Stimulated activated CD4-positive, alpha-beta T cell treated with anti-CD3 and anti-CD28 coated beads, Interleukin-4, amount 100 ng/mL, for 48 hours (primary cell): ENCODE measurements at places on chromosomes 12 and 14.
A peak's percentile ranks its signal among the peaks of the same experiment; 100 is the strongest.

DNA sequence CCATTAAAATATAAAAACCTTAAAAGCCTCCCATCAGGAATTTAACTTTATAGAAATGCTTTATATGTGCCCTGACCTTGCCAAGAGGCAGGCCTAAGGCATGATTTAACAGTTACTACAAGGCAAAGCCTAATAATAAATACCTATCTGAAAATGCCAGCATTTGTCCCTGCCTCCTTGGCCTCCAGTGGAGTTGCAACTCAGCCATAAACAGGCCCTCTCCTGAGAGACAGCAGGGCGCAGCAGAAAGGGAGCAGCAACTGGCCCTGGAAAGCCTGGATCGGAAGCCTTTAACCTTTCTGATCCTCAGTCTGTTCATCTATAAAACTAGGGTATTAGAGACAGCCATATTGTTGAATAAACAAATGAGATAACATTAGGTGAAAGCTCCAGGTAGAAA, 324.4 kb downstream of the PAWR start:
- DNase-seq: no peak

DNA sequence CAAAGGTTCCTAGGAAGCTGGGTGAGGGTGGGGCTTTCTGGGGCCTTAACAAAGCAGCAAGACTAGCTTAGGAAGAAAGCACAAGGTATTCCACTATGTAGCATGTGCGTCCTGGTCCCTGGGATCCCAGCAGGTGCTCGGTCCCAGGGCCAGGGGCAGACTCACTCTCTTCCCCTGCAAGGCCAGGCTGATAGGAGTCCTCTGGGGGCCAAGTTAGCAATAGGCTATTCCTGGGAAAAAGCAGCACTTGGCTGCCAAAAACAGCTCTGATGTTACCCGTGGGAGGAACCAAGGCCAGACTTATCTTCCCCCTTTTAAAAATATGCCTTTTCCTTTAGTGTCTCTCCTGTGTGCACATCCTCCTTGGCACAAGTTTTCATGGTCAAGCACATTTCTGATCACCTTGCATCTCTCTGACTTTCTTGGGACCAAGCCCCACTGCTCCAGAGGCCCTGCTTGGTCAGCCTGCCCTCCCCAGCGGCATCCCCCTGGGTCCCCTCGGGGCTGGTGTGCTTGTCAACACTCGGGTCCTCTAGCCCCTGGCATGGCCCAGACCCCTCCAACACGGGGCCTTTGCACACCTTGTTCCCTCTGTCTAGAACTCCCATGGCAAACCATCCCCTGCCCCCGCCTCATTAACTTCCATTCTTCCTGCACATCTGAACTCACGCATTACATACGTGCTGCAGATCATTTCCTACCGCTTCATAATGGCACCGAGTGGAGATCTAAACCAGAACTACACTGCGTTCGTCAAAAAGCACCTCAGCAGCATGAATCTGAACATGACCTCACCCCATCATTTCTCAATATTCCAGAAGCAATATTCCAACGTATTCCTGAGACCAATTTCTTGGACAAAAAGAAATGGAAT, 21.9 kb downstream of the CCDC92 start:
- DNase-seq: no peak

DNA sequence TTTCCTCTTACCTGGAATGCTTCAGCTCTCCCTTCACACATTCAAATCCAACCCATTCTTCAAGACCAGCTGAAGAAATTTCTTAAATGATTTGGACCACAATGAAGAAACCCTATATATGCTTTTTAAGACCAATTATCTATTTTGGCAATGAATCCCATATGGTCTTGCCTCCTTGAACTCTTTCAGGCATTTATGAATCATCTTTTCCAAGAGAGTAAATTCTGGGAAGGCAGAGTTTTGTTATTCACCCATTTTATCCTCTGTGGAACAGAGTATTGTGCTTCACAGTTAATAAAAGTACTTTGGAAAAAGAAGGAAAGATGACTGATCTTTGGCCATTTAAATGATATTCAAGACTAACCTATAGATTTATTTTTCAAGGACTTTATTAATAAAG, 14.0 kb downstream of the GIT2 start:
- no peak for DNase-seq

- DNase-seq: no peak
Measured at GRCh38 chr12:2101771-2102170, 49.0 kb downstream of the CACNA1C start.

- DNase-seq: no peak
Measured at GRCh38 chr12:8077207-8077606, 4.9 kb upstream of the NECAP1 start.

DNA sequence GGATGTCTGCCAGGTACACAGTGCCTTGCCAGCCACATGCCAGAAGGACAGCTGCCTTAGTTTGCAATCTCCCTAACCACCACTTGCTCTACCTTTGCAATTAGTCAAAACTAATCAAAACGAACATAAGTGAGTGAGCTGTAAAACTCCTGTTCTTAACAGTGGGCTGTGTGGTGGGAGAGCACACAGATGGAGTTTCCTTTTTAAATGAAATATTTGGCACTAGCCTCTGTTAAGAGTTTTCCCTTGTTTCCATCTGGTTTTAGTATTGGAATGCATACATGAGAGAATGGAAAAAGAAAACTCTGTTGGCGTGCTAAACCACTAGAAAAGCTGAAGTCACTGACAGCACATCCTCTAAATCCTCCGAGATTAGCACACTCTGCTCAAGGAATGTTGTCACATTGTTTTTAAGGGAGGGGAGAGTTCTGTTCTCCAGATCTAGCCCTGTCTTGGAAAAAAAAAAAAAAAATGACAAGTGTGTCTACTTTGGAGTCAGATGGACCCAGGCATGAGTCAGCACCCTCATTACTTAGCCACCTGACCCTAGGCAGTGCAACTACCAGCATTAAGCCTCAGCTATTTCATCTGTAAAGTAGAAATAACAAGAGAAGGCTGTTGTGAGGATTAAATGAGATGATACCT, 83.9 kb downstream of the STXBP6 start:
- no peak for DNase-seq

GRCh38 chr14:81589381-81590065, 55.9 kb upstream of the SEL1L start:
- peak; percentile 1 for DNase-seq

GRCh38 chr14:98293576-98293975, 978.4 kb downstream of the BCL11B start:
- DNase-seq: no peak

DNA sequence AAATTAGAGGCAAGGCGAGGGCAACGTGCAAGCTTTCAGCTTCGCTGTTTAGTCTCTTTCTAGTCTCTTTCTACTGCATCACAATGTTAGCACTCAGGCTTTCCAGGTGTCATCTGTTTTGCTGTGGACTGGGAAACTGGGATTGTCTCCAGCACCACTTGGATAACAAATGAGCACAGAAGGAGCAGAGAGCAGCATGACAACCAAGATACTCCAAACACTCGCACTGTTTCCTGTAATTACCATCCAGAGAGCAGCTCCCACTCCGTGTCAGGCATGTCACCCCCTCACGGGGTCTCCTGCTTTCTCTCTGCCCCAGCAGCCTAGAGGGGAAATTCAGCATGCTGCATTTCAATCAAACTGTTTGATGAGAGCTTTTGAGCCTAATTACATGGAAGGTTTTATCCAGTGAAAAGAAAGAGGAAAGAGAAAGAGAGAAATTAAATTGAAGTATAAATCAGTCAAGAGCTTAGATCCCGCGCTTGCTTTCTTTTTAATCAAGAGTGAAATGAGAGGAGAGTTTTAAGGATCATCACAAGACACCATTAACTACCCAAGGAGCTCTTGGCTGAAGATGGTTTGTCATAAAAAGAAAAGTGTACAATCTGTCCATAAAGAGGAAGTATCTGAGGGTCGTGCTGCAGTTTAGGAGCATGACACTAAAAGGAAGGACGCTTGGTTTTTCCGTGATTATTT, 917.7 kb downstream of the DIO2 start:
- no peak for DNase-seq

DNA sequence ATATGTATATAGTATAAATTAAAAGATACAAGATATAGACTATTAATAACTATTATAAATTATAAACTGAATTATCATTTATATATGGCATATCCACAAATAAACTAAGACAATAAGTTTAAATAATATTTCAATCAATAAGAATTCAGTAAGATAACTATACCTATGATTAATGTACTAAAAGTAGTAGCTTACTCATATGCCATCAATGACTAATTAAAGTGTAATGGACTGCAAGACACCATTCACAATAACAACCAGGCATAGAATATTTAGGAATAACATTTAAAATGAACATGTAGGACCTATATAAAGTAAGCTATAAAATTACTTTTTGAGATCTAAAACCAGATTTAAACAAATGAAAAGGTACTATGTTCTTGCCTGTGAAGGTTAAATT, 18.8 kb downstream of the KCNC2 start:
- no peak for DNase-seq

DNA sequence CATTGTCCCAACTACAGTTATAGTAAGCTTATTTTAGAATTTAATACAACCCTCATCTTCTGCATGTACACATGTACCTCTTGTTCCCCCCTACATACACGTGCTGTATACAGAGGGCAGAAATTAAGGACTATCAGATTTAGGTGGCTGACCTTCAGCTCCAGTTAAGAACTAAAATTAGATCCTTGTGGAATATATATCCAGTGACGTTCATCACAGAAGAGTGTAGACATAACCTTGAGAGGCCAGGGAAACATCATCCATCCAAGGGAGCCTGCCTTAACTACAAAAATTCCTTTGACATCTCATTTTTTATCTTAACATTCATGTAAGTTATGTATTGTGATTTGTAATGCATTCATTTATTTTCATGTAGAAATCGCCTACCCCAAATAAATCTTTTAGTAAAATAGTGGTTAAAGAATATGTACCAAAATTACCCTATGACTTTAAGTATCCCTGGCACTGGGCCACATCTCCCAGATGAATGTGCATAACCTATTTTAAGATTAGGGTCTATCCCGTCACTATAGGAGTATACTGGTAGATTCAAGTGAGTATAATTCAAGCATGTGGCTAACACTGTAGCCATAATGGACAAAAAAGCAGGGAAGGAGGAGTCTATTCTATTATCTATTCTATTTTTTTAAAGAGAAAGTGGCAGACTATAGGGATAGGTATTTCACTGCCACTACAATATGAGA, 27.5 kb downstream of the RIC8B start:
- no peak for DNase-seq

- DNase-seq: no peak
Measured at GRCh38 chr12:114779186-114779585, 95.2 kb upstream of the TBX3 start.

DNA sequence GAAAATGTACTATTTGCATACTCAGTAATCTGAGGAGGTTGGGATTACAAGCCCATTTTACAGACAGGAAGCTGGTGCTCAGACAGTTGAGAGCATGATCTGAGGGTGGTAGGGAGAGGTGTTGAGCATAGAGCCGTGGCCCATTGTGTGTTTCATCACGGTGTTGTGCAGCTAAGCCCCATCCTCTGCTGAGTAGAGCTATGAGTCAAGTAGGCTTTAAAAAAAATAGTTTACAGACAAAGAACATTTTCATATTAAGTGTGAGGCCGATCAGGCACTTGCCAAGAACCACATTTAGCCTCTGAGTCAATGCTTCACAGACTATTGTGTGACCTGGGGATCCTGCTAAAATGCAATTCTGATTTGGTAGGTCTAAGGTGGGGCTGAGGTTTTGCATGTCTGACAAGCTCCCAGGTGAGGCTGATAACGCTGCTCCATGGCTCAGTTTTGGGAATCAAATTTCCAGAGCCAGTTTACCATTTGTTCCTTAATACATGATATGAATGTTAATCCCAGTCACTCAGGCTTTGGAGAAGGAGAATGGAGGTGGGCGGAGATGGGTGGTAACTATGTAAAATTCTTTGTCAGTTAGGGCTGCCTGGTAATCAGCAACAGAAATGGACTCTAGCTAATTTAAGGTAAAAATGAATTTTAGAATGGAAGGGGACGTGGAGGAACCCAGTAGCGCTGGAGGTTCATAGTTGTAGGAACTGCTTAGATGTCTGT, 22.2 kb downstream of the ZNF664 start:
- no peak for DNase-seq

DNA sequence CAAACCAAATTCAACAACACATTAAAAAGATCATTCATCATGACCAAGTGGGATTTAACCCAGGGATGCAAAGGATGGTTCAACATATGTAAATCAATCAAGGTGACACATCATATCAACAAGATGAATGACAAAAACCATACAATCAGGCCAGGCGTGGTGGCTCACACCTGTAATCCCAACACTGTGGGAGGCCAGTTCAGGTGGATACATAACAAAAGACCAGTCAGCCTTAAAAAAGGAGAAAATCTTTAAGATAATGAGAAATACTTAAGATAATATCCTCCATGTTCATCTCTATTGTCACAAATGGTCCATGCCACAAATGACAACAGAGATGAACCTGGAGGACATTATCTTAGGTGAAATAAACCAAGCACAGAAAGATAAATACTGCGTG, 12.4 kb downstream of the L2HGDH start:
- DNase-seq: no peak

DNA sequence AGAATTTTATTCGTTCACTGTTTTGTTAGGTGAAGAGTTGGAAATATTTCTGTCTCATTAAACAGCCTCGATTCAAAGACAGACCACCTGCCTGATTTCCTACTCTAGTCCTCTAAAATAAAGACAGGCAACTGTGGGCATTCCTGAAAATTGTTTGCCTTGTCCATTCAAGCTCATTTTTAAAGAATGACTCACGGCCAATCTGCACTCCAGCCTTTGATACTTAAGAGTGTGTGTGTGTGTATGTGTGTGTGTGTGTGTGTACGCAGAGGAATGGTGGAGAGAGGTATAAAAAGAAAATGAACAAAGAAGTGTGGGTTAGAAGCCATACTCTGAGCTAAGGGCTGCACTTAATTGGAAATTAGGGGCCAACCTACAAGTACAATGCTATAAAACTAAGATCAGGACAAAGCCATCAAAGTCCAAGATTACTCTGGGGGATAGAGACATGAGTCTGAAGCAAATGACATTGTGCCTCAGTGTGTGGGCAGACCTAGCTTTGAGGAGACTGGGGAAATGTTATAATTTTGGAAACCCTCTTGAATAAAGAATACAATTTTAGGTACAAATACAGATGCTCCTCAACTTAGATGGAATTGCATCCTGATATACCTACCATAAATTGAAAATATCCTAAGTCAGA, 45.6 kb upstream of the SOCS2 start:
- DNase-seq: no peak

DNA sequence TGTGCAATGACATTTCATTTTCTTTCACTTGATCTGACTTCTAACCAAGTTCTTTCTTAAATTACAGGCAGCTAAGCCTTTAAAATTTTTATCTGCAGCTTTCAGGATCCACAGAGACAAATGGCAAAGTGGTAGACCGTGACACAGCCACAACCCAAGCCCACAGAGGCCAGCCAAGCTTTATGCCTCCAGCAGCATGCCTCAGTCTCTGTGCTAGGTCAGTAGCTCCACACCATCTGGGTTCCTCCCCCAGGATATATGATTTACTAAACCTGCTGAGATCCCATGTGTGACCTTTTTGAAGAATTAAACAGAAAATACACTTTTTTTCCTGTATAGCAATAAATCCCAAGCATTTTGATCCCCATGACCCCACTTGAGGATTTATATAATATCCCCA, 290.4 kb upstream of the CAND1 start:
- no peak for DNase-seq
